ENCODE measurements at places on chromosomes 1 and 21.

GRCh38 chr1:80656014-80656636 lies 1144.6 kb upstream of the ADGRL2 start:
- peak; percentile 3 for DNase-seq

- no peak for DNase-seq
Measured at GRCh38 chr1:58813361-58813760, 29.5 kb upstream of the JUN start.

DNA sequence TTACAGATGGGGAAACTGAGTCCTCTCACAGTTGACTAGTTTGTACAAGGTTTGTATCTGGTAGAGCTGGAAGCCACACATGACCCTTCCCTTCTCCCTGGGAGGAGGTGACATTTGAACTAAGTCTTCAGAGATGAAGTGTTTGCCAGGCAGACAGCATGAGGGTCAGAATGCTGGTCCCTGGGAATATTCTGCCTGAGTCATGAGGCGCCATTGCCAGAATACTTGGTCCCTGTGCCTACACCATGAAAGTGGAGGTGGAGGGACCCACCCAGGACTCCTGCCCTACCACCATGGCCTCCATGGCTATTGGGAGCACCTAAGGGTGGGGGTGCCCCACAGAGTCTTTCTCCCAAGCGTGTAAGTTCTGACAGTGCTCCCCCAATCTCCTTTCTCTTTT lies 7.0 kb downstream of the RPS6KA1 start:
- no peak for DNase-seq

DNA sequence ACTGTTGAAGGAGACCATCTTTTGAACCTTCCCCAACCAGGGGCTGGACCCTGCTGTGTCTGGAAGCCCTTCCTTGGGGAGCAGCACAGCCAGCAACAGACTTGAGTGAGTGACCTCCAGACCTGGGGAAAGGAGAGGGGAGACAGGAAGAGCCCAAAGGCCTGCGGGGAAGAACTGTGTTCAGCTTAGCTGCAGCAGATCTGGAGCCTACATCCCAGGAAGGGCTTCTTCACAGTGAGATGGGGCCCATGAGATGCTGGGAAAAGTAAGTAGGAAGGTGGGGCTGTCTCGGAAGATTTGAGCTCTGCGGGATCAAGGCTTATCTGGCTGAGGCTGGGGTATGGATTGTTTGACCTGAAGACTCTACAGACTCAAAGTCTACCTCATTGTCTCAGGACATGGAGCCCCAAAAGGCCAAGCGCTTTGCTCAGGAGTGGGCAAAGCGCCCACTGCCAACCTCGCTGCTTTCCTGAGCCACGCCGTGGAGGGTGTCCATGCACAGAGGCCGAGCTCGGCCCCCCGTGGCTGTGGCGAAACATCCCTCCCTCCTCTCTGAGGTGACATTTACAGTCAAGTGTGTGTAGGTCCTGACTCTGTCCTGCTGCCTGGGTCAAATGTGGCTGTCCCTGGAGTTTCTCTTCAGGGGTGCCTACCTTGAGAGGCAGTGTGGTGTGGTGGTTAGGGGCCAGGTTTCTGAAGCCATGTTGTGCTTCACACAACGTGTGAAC lies 24.5 kb downstream of the SPOCD1 start:
- DNase-seq, result no peak

DNA sequence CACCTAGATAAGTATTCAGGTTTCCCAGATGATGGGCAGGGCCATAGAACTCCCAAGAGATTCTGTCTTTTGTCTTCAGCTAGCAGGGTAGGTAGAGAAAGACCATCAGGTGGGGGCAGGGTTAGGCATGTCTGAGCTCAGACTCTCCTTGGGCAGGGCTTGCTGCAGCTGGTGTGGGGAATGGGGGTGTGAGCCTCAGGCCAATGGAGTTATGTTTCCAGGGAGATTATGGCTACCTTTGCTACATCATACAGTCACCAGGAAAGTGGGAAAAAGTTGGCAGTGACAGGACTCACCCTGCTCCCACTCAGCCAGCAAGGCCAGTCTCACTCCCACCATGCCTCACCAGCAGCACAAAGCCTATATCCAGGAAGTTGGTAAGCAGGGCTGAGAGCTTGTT lies 77.8 kb downstream of the DRAM2 start:
- DNase-seq, result no peak

DNA sequence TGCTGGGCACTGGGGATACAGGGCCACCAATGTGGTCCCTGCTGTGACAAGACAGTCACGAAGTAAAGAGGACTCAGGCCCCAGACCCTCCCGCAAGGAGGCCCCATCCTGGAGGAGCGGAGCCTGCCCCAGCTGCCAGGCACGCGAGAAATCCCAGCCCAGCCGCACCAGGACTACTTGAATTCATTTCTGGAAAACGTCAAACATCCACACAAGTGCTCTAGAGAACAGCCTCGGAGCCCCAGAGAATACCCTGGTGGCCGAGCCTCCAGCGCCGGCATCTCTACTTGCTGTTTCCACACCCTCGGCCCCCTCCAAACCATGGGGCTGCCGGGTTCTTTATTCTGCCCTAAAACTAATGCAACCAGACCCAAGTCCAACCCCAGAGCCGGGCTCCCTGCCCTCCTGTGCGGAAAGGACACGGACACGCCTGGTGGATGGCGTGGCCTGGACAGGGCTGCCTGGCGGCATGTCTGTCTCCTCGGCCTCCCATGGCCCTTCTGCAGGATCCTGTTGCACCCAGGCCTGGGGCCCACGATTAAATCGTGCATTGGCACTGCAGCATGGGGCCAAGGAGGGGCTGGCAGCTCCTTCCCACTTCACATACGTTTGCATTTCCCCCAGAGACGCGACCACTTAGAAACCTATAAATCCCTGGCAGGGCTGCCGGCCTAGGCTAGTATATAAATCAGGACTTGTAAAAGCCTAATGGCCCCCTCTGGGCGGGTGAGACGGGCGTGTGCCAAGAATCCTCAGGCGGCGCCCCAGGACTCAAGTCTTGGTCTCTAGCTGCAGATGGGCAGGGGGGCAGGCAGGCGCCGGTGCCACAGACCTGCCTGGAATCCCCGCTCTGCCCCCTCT lies 41.2 kb downstream of the DMRTB1 start:
- no peak for DNase-seq

GRCh38 chr1:208942394-208943130 lies 641.0 kb upstream of the CAMK1G start:
- DNase-seq, result no peak

- DNase-seq, result no peak
Measured at GRCh38 chr1:54800041-54800898, 853 bp downstream of the TTC22 start.

DNA sequence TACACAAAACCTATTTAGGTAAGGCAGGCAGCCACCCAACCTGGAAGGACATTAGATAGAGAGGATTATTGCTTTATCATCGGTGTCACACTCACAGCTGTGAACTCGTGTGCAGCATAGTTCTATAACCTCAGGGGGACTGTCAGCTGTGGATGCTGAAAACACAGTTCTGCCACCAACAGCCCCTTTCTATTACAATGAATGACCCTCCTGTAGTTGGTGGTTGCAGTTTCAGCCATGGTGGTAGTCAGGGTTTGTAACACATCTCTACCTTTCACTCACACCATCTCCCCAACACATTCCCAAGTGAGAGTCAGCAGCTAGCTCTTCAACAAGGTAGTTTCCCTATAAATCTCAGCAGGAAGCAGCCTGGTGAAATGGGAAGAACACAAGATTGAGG lies 136.8 kb downstream of the ZC3H11B start:
- no peak for DNase-seq

DNA sequence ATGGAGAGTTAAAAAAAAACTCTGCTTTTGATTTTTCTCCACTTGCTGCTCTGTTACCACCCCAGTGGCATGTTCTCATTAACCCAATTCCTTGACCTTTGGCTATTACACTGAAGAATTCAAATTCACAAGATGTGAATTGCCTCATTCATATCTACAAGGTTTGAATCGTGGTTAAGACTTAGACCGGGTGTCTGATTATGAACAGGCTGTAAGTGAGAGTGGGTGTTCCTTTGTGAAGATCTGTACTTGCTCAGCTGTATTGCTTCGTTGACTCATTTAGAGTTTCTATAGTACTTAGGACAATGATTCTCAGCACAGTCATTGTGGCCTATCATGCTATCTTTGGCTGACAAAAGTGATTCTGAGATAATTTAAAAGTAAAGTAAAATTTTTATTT lies 36.4 kb downstream of the DNM3 start:
- DNase-seq, result peak; percentile 58

GRCh38 chr1:235473806-235474205 lies 30.4 kb downstream of the B3GALNT2 start:
- no peak for DNase-seq

GRCh38 chr1:100184536-100184935 lies 6.5 kb upstream of the LRRC39 start:
- no peak for DNase-seq

Measured in epithelial cell of prostate (primary cell).